ENCODE measurements at places on chromosomes 1 and 21.

DNA sequence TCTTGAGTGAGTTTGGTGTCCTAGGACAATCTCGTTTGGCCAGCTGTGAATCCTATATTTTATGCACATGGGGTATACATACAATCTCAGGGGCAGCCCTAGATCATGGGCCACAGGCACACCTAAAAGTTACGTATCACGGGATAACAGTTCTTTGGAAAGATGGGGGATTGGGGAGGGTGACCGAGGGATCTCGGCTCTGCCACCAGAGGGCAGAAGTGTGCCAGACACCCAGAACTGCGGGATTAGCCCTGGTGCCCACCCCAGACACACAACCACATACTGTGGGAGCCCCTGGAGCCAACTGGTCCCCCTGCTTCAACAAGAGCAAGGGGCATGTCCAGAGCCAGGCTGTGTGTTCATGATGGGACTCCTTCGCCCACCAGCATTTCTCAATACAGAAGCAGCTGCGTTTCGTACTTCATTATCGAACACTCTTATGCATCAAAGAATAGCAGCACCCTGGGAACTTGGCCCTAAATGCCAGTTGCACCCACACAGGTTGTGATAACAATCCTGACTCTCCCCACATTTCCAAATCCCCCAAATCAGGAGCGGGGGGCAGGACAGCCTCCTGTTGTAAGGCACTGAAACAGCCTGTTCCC is 37.4 kb downstream of the TMCO4 start:
- peak; percentile 39 for DNase-seq

- DNase-seq = no peak
Measured at GRCh38 chr1:247212012-247212411, 40.2 kb upstream of the ZNF124 start.

DNA sequence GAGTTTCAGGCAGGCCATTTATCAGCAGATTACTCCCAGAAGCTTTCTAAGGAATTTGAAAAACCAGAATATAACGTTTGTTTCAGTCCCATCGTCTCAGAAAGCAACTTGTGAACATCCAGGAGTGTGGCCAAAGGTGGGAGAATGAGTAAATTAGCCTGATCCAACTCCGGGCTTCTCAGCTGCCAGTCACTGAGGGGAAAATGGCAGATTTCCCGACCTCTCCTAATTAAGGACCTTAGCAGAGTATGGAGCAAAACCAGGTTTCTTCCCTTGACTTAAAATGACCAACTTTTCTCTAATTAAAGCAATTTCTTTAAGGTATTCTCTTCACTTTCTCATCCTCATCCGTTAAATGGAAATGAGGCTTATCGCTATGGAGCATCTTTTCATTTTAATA is 1.0 kb downstream of the CORT start:
- no peak for DNase-seq

DNA sequence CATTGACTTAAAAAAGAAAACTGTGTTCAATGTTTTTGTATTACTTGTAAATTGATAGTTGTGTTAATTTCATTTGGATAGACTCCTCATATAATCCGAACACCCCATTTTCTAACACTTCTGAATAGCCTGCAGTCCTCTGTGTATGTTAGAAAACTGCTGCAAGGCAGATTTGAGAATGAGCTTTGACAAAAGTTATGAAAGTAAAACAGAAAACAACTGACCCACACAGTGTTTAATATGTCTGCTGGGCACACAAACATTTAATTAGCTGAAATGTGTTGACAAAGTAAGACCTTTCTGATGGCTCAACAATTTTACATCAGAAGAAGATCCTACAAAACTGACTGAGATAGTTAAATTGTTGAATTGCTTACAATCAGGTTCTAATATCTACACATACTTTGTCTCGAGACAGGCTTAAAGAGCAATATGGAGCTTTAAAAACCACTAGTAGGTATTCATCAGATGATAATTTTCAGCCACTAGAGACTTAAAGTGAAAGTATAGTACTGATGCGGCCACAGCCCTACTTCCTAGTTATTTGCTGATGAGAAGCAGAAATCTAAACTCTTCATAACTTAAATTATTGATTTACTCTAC is 40.0 kb upstream of the PRMT6 start:
- DNase-seq = no peak

DNA sequence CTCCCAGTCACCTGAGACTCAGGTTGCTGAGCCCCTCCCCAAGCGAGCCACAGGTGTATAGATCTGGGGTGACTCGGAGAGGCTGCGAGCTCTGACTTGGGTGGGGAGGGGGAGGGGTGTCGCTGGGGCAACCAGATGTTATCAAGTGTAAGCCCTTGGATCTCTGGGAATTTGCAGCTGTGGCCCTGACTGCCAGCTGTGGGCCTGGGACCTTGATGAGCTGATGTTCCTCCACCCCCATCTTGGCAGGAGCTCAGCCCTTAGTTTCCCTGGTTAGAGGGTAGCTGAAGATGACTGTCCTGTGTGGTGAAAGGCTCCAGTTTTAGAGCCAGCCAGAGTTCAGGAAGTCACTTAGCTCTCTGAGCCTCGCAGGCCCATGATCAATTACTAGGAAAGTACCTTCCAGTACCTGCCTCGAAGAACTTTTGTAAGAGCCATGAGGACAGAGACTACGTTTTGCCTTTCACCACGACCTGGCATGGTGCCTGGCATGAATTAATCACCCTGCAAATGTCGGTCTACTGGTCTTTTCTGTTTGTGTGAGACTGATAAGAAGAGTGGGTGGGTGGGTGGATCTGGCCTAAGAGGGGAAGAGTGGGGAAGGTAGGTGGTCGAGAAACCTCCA is 55.8 kb downstream of the YARS1 start:
- peak; percentile 35 for DNase-seq

DNA sequence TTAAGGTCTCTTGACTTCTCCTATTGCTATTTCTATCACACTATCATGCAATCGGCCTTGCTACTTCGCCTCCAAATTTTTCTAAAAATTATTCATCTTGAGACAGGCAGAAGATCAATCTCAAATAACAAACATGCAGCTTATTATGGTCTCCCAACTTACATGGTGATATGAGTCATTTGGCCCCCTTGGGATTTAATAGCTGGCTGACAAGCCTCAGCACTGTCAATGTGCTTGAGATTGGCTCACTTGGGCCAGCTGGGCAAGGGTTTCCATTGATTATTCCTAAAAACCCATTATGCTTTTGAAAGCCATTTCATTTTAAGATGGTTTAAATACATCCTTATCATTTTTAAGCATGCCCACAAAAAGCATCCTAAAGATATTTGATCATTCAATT is 224.5 kb upstream of the NFIA start:
- DNase-seq = no peak

- no peak for DNase-seq
Measured at GRCh38 chr1:114021665-114022099, 42.4 kb downstream of the OLFML3 start.

- DNase-seq = no peak
Measured at GRCh38 chr1:47444562-47445465, 7.0 kb downstream of the FOXD2 start.

DNA sequence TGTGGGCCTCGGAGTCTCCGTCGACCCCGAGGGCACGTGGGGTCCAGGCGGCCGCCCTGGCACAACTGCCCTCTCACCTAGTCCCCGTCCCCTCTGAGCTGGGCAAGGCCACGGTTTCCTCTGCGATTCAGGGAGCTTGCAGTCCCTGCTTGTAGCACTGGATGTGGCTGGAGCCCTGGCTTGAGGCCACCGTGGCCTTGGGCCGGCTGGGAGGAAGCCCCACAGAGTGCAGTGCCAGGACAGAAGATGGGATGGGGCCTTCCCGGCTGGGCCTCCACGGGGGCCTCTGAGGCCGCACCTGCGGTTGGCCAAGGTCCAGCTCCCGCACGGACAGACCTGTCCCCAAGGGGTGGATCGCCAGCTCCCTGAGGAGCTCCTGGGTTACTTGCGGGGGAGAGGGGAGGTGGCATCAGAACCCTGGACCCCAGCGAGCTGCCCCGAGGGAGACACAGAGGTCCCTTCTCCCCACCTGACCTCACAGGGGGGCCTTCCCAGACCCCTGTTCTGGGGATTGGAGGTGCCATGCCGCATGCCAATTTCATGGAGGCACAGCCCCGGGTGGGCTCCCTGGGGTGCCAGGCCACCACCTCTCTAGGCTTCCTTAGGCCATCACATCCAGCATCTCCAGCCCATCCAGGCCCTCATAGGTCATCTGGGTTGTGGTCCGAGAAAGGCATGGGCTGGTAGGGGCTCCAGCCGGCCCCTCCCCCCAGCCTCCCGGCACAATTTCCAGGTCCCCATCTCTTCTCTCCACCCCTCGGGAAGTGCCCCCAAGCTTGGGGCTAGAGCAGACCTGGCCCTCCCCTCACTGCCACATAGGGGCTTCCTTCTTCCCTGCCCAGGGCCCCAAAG is 80.8 kb downstream of the MORN1 start:
- DNase-seq = no peak

GRCh38 chr21:33255404-33255803 is 10.8 kb upstream of the IL10RB start:
- DNase-seq = no peak

GRCh38 chr1:176033881-176034280 is 173.2 kb downstream of the COP1 start:
- no peak for DNase-seq

GRCh38 chr1:90718411-90719329 is 1.6 kb upstream of the BARHL2 start:
- DNase-seq = no peak

DNA sequence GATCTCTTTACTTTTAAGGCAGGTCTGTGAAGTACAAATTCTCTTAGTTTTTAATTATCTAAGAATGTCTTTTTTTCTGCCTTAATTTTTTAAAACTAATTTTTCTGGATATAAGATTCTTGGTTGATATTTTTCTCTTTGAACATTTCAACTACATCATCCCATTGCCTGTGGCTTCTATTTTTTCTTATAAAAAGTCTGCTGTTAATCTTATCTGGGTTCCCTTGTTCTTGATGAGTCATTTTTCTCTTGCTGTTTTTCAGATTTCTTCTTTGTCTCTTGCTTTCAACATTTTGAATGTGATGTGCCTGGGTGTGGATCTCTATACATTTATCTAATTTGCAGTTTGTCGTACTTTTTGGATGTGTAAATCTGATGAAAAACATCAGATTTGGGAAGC is 525.2 kb upstream of the PBX1 start:
- DNase-seq = no peak

GRCh38 chr21:31724552-31724951 is 7.4 kb downstream of the SCAF4 start:
- no peak for DNase-seq

- DNase-seq = peak; percentile 35
Measured at GRCh38 chr1:155003227-155003765, 694 bp downstream of the ZBTB7B start.

- DNase-seq = no peak
Measured at GRCh38 chr1:205301205-205301821, 20.2 kb downstream of the NUAK2 start.

- no peak for DNase-seq
Measured at GRCh38 chr1:157103268-157103667, 3.7 kb upstream of the ETV3L start.

GRCh38 chr1:215890438-215890837 is 323.3 kb downstream of the KCTD3 start:
- DNase-seq = no peak

DNA sequence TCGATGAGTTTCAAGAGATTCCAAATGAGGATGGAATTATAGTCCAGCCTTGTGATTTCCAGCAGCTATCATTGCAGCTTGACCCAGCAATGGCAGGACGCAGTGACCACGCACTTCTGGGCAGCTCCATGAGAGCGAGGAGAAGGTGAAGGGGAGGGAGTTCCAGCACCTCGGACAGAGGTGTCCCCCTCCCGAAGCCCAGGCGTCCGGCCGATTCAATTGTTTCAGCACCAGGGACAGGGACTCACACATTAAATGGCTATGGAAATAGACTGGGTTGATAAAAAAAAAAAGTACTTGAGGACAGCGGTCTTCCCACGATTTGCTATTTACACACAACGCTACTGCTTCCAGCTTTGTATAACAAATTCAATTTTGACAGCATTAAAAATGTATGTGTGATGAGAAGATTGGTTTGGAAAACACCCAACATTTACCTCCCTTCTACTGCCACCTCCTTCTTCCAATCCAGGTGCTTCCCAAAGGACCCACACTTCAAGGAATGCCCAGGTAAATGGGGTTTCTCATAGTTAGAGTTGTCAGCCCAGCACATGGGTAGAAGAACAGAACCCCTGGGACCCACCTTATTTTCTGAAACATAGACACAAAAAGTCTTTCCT is 71.8 kb downstream of the DISP3 start:
- peak; percentile 39 for DNase-seq

GRCh38 chr1:29497395-29498125 is 261.2 kb downstream of the PTPRU start:
- DNase-seq = no peak

GRCh38 chr1:45400049-45400448 is 59.8 kb upstream of the MUTYH start:
- DNase-seq = no peak
